ENCODE measurements at places on chromosomes 5 and 9. TPM values are rescaled to one million over a fixed set of nuclear protein-coding genes. Genes with fewer than 3 reads are reported as not detected.

GRCh38 chr9:14198841-14199455 lies 115.0 kb downstream of the NFIB start:
- peak; percentile 68 for DNase-seq

The UCK1 gene
- 32.9 TPM for polyA plus RNA-seq

- peak; percentile 85 for DNase-seq
Observed at GRCh38 chr5:72847989-72848473, 31.6 kb downstream of the TNPO1 start.

The DNAH5 gene
- polyA plus RNA-seq = 0.74 TPM

- DNase-seq = no peak
Observed at GRCh38 chr5:177575488-177575887, 16.5 kb upstream of the TMED9 start.

Measured in SK-N-SH (cell line).